HepG2 (cell line): ENCODE measurements at places on chromosomes 4 and X. TPM values are rescaled to one million over a fixed set of nuclear protein-coding genes. Genes with fewer than 3 reads are reported as not detected.

ZNF330 gene
- total RNA-seq = 43.4 and 61.1 TPM in 2 replicates

RAB41 gene
- not detected in 2 replicates for total RNA-seq

FAM9C gene
- not detected in 2 replicates for total RNA-seq

VEGFC gene
- total RNA-seq = not detected in 2 replicates

C4orf46 gene
- 10.4 and 16.7 TPM in 2 replicates for total RNA-seq

GPC4 gene
- total RNA-seq = 0.14 and 0.29 TPM in 2 replicates

CTAG1B gene
- total RNA-seq = not detected in 2 replicates

DNA sequence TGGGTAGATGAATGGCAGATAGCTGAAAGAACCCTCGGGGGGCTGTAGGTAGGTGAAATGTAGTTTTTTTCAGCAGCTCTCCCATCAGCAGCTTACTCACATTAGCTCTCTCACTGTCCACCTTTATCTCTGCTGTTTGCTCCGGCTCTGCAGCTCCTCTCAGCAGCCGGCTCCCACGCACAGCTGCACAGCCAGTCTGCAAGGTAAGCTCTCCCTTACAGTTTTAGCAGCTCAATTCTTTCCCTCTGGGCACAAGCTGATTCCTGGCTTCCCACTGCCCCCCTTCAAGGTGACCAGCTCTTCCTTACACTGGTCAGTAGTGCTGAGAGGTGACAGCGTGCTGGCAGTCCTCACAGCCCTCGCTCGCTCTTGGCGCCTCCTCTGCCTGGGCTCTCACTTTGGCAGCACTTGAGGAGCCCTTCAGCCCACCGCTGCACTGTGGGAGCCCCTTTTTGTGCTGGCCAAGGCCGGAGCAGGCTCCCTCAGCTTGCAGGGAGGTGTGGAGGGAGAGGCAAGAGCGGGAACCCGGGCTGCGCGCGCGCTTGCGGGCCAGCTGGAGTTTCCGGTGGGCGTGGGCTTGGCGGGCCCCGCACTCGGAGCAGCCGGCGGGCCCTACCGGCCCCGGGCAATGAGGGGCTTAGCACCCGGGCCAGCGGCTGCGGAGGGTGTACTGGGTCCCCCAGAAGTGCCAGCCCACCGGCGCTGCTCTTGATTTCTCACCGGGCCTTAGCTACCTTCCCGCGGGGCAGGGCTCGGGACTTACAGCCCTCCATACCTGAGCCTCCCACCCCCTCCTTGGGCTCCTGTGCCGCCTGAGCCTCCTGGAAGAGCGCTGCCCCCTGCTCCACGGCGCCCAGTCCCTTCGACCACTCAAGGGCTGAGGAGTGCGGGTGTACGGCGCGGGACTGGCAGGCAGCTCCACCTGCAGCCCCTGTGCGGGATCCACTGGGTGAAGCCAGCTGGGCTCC is 393.6 kb downstream of the CENPC start:
- DNase-seq = no peak

DNA sequence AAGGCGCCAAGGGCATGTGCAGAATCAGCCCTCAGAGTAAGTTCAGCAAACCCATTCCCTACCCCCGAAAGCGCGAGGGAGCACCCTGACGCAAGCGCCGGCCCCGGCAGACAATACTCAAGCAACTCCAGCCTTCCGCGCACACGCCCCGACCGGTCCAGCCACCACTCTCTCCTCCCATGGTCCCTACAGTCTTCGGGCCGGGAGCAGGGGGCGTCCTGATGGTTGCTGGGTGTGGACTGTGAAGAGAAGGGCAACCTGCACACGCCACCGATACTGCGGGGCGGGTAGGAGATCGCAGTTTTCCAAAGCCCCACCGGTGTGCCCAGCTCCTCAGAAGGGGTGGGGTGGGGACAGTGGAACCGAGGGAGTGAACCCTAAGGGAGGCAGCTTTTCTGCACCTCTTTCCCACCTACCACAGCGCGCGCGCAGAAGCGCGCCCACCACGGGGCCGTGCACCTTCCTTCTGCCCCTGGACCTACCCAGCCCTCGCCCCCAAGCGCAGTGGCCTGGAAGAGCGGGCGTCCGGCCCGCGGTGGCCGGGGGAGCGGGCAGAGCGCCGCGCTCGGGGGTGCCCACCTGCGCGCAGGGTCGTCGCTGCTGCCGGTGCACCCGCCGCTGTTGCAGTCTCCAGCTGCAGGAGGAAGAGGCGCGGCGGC is 650.2 kb upstream of the DIPK2B start:
- peak; percentile 6 for DNase-seq

GRCh38 chrX:69131886-69132285 is 33.4 kb downstream of the PJA1 start:
- no peak for DNase-seq

- DNase-seq = no peak
Measured at GRCh38 chr4:98151145-98151924, 8.1 kb upstream of the STPG2 start.

DNA sequence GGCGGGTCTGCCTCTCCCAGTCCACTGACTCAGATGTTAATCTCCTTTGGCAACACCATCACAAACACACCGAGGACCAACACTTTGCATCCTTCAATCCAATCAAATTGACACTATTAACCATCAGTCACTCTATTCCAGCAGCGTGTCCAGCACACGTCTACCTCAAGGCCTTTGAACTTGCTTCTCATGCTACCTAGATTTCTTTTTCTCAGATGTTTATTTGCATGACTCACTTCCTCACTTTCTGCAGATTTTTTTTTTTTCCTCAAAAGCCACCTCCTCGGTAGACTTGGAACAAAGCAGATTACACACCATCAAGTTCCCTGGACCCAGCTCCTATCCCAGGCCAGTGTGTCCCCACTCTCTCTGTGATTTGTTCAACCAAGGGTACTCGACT is 49.5 kb downstream of the SUPT20HL2 start:
- DNase-seq = no peak

- DNase-seq = no peak
Measured at GRCh38 chr4:23413631-23414030, 476.2 kb downstream of the PPARGC1A start.

DNA sequence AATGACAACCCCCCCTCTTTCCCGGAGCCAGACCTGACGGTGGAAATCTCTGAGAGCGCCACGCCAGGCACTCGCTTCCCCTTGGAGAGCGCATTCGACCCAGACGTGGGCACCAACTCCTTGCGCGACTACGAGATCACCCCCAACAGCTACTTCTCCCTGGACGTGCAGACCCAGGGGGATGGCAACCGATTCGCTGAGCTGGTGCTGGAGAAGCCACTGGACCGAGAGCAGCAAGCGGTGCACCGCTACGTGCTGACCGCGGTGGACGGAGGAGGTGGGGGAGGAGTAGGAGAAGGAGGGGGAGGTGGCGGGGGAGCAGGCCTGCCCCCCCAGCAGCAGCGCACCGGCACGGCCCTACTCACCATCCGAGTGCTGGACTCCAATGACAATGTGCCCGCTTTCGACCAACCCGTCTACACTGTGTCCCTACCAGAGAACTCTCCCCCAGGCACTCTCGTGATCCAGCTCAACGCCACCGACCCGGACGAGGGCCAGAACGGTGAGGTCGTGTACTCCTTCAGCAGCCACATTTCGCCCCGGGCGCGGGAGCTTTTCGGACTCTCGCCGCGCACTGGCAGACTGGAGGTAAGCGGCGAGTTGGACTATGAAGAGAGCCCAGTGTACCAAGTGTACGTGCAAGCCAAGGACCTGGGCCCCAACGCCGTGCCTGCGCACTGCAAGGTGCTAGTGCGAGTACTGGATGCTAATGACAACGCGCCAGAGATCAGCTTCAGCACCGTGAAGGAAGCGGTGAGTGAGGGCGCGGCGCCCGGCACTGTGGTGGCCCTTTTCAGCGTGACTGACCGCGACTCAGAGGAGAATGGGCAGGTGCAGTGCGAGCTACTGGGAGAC is 1.6 kb downstream of the PCDH10 start:
- DNase-seq = no peak

DNA sequence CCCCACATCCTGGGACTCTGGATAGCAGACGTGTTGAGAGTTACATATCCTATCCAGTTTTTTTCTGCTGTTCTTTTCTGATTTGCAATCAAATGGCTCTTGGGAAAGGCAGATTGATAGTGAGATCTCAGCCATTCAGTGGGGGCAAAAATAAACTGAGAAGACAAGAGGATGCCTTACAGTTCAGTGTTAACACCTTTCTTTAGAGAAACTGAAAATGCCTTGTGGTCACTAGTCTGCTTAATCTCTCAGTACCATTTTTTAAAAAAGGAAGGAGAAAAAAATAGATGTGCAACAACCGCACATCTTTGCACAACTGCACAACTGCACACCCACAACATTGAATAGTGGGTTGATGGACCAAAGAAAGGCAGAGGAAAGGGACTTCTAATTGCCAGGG is 109.3 kb downstream of the ARHGEF9 start:
- no peak for DNase-seq

GRCh38 chr4:170705907-170706306 is 616.2 kb upstream of the AADAT start:
- no peak for DNase-seq

GRCh38 chr4:99179626-99180025 is 35.5 kb upstream of the ADH4 start:
- no peak for DNase-seq

DNA sequence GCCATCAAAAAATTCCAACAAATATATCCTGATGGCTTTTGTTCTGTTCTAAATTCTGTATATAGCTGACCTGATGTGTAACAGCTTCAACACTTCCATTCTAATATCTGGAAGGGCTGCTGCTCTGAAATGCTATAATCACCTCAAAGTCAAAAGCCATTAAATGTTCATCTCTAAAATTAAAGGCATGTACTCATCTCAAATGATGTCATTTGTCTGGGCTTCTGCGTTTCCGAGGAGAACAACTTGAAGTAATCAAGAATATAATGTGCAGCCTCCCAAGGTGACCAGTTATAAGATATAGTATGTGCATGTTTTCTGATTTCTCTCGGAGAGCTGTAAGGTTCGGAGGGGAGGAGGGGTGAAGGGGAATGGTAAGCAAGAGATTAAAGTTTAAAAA is 237.6 kb downstream of the SCFD2 start:
- DNase-seq = no peak

DNA sequence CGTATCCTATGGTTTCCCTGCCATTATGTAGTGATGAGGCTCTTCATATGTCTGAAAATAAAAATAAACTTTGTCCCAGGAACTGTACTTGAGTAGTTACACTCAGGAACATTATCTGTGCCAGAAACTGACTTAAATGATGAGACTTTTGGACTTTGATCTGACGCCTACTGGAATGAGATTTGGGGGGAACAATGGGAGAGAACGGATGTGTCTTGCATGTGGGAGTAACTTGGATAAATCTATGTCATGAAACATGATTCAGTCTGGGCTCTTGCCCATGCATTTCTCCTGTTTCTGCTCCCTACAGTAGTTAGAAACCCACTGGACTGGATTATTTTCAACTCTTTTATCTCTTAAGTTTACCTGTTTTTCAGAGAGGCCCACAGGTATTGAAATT is 2351.4 kb downstream of the PCDH7 start:
- no peak for DNase-seq

DNA sequence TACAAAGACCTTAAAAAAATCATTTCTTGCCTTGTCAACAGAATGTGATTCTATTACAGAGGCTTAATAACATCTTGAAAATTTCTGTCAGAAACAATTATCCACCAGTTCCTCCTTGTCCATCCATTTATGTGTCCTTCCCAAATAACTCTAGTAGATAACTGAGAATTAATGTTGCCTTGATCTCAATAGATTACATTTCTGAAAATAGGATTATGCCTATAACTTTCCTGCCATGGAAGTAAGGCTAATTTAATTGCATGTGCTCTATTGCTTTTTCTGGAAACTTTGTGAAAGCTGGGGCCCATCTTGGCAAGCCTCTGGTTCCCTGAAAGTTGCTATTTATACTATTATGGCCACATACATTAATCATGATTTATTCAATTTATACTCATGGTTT is 76.2 kb upstream of the UNC5C start:
- no peak for DNase-seq

GRCh38 chr4:154478128-154478527 is 13.5 kb downstream of the DCHS2 start:
- DNase-seq = no peak

DNA sequence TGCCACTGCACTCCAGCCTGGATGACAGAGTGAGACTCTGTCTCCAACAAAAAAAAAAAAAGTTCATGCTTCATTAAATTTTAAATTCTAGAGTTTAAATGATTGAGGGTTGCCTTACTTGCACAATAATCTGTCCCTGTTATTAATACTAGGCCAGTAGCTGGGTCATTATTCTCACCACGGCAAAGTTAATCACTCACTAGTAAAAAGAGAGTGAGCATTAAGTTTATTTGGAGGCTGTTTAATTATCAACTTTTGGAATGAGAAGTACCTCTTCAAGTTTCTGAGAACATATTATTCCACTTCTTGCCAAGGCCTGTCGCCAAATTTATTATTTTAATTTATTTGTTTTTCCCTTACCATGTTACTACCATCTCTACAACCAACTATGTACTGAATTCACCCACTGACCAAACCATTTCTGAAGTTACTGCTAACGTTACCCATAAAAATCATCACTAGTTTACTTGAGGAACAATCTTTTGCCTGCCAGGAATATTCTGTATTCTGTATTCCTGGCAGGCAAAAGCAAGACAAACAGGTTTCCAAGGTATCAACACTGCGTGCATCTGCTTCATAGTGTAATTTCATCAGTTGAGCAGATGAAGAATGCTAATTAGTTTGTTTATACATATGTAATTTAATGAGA is 26.5 kb downstream of the GUCY1A1 start:
- DNase-seq = no peak

DNA sequence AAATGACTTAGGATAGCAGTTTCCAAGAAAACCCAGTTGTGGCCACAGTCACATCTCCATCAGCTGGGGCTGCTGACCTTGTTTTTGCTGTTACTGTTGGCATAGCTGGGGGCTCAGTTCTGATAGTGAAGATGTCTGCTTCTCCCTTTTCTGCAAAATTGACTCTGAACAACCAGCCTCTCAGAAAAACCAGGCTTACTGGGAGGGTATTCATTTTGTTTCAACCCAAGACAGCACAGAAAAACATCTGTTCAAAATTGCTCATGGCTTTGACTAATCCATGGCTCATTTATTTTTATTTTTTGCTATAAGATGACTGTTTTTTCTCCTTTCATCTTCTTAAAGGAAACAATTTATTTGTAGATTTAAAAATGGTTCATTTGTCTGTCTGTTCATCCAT is 53.1 kb downstream of the RASL11B start:
- DNase-seq = no peak

DNA sequence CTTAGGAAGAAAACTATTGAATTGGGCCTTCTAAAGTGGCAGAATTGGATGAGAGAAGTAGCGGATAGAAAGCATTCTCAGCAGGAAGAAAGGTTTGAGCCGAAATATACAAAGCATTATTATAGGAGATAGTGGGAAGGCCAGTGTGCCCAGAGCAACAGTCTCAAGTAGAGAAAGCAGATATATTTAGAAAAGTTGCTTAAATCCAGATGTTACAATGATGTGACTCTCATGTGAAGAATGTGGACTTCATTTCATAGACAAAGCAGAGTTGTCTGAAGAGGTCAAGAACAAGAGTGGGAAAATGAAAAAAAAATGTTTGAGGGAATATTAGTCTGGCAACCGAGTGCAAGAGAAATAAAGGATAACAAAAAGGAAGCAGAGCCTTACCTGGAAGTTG is 66.9 kb downstream of the SYNPO2 start:
- DNase-seq = no peak

DNA sequence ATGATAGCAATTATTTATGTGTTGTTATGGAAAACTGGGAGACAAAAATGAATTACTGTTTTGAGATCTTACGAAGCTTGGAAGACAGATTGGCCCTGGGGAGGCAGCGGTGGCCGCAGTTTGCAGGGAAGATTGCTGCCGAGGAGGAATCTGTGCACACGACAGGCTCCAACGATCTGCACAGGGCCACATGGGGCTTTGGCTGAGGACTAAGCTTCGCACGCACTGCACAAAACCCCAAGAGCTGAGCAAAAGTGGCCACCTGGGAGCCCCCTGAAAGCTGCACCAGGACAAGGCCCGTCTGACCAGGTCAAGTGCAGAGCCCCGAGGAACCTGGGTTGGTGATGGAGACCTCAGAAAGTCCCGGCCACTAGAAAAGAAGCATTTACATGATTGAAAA is 5.2 kb upstream of the PDE6B start:
- no peak for DNase-seq
